B cell (primary cell): ENCODE measurements at places on chromosomes 1 and 21.
A peak's percentile ranks its signal among the peaks of the same experiment; 100 is the strongest.

DNA sequence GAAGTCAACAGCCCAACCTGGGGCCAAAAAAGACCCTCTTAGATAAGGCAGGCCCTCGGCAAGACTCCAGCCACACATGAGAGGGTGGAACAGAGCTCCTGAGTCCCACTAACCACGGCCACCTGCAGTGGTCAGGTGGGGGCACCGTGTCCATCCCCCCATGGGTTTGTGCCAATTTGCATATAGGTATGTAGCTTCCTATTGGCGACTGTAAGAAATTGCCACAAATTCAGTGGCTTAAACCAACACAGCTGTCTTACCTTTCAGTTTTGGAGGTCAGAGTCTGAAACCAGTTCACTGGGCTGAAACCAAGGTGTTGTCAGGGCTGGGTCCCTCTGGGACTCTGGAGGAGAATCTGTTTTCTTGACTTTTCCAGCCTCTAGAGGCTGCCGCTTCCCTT lies 59.3 kb downstream of the COL18A1 start:
- no peak for DNase-seq

- peak; percentile 71 for DNase-seq
These were observed 48.6 kb upstream of the TMEM125 start for GRCh38 chr1:43220905-43221778.

DNA sequence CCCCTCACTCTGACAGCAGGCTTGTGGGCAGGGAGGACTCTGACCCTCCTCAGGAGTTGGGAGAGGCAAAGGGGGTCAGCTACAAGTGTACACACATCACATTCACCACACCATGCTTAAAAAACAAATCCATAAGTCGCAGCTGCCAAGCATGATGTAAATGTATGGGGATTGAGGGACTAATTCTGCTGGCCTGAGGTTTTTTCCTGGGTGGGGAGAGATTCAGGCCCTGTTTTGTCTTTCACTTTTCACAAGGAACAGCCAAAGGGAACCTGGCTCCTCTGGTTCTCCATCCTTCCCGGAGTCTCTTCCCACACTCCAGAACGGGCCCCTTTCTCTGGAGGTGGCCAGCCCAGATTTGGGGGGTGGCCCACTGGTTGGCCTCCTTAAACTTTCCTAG lies 1.3 kb upstream of the MTARC2 start:
- DNase-seq, result no peak

GRCh38 chr1:158112994-158113758 lies 67.5 kb upstream of the CD1D start:
- DNase-seq, result peak; percentile 82

- DNase-seq, result peak; percentile 8
These were observed 1.3 kb downstream of the SIPA1L2 start for GRCh38 chr1:232628335-232629249.

- no peak for DNase-seq
These were observed 282.9 kb downstream of the PBX1 start for GRCh38 chr1:164841702-164842465.

GRCh38 chr1:161305867-161306519 lies 3.8 kb downstream of the MPZ start:
- peak; percentile 93 for DNase-seq
